ENCODE measurements at places on chromosomes 7 and 10.

DNA sequence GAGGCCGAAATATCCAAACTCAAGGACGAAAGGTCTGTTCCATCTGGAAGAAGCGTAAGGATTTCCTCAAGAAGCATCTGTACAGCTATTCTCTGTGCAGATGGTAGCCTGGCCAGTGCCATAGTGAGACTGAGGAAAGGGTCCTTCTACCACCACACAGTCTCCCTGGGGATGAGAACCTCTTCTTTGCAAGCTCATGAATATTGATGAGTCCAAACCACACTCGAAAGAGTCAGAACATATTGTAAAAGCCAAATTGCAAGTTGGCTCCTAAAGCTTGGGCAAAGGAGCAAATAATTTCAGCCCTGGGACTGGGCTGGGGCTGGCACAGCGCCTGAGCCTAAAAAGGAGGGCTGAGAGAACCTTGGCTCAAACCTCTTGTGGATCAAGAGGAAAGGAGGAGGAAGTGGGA lies 66.1 kb upstream of the PIP4K2A start:
- DNase-seq: no peak

- no peak for DNase-seq
Measured at GRCh38 chr7:159227433-159227832, 82.8 kb upstream of the VIPR2 start.

DNA sequence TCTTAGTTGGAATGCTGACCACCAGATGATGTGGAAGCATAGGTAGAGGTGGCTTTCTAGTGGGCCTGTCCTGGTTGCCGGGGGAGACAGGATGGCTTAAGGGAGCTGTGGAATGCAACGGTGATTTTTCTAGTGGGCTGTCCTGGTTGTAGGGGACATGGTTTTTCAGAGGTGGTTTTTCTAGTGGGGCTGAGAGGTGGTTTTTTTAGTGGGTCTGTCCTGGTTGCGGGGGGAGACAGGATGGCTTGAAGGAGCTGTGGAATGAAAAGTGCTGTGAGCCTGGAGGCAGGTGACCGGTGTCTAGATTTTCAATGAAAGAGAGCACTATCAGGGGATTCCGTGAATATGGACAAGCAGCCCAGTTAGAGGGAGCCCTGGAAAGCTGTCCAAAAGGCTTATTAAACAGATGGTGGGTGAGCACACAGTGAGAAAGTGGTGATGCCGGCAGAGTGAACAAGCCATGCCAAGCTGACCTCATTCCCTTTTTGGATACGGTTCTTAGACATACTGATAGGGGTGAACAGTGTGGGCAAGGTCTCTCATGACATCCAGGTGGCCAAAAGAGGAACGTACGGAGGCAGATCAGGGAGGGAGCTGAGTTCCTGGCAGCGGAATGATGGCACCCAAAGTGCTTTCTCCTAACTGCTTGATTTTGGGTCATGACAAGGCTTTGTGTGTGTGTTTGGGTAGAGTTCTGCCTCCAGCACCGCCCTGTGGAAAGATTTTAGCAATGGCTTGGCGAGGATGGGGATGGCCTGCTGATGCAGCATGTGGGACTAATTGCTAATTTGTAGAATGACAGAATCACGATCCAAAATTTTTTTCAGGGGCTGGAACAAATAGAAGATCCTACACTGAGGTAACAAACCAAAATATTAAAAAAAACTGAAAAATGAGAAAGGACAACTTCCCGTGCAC lies 126.6 kb downstream of the TMEM178B start:
- no peak for DNase-seq

DNA sequence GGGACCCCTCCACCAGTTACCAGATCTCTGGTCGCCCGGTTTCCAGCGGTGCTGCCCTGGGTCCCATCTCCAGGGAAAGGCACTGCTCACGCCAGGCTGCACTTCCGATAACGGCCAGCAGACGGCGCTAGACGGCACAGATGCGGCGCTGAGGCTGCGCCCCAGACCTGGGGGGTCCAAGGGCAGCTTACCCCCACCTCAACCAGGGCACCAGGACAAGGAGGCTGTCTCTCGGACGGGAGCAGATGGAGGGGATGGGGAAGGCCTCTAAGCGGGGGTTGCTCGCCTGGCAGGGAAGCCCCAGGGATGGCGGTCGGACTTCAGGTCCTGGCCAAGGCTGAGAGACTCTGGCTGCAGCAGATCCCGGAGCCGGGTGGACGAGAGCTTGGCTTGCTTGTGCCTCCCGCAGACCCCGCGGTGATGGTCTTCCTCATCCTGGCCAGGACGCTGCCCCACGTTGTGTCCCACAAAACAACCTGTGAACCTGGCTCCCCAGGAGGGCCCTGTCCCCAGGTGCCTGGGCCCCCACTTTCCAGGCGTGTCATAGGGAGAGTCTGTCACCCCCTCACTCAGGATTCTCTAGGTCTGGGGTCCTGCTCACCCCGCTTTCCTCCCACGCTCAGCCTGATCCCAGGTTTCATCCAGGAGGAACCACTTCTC lies 23.9 kb upstream of the ZNF716 start:
- DNase-seq: no peak

- no peak for DNase-seq
Measured at GRCh38 chr7:1523844-1524243, 6.7 kb upstream of the MAFK start.

DNA sequence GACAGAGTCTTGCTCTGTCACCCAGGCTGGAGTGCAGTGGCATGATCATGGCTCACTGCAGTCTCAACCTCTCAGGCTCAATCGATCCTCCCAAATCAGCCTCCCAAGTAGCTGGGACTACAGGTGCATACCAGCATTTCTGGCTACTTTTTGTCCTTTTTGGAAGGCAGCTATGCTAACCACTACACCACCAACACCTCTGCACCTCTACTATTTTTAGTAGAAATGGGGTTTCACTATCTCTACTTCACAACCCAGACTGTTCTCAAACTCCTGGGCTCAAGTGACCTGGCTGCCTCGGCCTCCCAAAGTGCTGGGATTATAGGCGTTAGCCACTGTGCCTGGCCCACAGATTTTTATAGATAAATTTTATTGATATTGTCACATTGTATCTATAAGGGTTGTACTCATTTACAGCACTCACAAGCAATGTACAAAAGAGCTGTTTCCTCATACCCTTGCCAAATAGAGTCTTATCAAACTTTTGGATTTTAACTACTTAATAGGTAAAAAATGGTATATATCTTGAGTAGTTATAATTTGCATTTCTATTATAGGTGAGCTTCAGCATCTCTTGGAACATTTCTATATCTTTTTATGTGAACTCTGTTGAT lies 23.7 kb downstream of the PRR15 start:
- no peak for DNase-seq

- DNase-seq: no peak
Measured at GRCh38 chr7:149027611-149028345, 527 bp downstream of the PDIA4 start.

DNA sequence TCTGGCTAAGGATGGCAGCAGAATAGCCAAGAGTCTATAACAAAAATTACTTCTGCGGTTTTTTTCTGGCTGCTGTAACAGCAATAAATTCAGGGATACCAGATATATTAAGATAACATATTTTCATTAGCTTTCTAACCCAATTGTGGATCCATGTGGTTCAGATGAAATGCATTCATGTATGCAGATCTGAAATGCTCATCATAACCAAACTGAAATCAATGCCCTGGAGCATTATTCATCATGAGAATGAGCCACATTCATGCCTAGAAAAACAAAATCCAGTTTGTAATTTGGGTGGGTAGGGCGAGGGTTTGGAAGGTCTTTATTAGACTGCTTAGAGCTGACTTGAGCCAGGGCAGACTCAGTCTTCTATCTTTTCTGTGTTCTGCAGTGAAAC lies 69.8 kb upstream of the SEMA3A start:
- no peak for DNase-seq

DNA sequence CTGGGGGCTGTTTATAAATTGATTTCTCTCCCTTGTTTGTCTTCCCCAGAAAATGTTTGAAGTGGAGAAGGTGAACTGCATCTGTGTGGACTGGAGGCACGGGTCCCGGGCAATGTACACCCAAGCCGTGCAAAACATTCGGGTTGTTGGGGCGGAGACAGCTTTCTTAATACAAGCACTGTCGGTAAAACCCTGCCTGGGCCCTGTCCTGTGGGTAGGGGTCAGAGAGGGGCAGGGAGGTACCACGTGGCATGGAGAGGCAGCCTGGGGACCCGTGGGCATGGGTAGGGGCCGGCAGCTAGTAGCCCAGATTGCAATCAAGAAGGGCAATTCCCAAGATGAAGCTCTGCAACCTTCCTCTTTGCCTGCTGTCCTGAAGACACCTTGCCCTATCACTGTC lies 6.1 kb downstream of the PNLIPRP2 start:
- no peak for DNase-seq

DNA sequence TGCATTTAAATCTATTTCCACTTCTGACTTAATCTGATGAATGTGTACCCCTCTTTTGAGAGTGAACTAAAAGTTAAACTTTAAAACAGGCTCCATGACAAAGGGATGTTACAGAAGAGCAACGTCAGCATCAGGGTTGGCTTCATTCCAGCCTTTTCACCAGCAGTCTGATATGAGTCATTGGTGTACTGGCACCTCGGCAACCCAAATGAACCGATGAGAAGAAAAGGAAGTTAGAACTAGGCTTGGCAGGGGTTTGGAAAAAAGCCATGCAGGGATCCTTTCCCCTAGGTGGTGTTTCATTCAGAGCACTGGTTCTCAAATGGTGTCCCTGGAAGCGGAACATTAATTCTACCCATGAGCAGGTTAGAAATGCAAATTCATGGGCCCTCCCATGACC lies 53.6 kb downstream of the SEC61G start:
- DNase-seq: peak; percentile 88

DNA sequence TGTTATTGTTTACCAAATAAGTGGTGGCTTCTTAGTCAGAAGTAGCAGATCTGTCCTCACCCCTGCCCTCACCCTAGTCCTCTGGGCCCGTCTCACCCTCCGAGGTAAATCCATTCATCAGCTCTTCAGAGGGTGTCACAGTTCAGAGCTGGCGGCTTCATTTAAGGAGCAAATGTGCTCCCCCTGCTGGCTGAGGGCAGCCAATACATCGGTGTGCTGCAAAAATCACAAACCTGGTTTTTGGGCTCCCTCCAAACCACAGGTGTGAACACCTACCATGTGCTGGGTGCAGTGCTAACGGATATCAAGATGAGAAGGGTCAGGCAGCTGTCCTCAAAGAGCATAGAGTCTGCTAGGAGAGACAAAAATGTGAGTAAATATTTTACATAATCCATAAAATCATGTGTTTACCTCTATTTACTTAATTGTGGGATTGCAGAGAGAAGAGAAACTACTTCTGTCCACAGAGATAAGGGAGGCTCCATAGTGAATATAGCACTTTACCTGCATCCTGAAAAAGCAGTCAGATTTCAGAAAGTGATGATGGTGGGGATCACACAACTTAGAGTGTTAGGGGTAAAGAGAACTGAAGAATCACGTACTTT lies 15.5 kb upstream of the CRTAC1 start:
- peak; percentile 34 for DNase-seq

DNA sequence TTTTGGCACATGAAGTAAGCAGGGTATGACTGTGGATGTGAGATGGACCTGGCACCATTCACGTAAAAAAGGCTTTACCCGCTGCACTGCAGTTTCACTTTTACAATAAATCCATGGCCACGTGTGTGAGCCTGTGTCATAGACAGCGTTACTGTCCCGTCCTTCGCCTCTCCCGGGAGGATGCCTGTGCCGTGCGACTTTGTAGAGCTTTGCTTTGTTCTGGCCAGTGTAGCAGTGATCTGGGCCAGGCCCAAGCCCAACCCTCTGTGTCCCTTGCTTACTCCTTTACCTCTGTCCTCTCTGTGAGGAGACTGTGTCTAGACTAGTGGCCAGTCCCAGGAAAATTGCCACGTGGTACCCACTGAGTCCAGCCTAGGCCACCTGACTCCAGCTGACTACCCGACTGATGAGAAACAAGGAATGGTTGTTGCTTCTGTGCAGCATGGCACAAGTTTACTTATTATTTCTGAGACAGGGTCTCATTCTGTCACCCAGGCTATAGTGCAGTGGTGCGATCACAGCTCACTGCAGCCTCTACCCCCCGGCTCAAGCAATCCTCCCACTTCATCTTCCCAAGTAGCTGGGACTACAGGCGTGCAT lies 48.1 kb downstream of the JAKMIP3 start:
- no peak for DNase-seq

DNA sequence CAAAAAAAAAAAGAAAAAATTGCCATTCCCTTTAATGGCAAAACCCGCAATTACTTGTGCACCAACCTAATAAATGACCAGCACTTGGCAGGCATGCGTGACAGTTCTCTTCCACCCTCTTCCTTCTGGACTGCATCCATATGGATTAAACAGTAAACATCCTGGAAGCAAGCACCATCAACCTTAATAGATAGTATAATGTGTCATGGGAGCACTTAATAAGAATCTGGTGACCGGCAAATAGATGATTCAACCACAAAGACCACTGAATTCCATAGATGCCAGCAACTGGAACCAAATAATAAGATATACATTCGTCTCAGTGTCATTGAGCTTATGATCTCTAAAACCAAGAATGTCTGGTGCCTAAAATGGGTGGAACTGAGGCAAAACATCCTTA lies 610.2 kb downstream of the CALN1 start:
- DNase-seq: peak; percentile 32

- no peak for DNase-seq
Measured at GRCh38 chr7:120259386-120259785, 13.6 kb upstream of the KCND2 start.

All from RCC 7860 (cell line).